ENCODE measurements at places on chromosomes 11 and 22. TPM values are rescaled to one million over a fixed set of nuclear protein-coding genes. Genes with fewer than 3 reads are reported as not detected.

BARX2 gene
- total RNA-seq: not detected

SLC16A8 gene
- total RNA-seq: not detected

ARHGAP8 gene
- 0.96 TPM for total RNA-seq

CCDC81 gene
- 0.33 TPM for total RNA-seq

TSG101 gene
- total RNA-seq: 109 TPM

AMOTL1 gene
- 8.4 TPM for total RNA-seq

PPP6R3 gene
- 60.0 TPM for total RNA-seq

C22orf42 gene
- not detected for total RNA-seq

GSTT2B gene
- total RNA-seq: 0.43 TPM

RBFOX2 gene
- total RNA-seq: 28.7 TPM

EFCAB6 gene
- total RNA-seq: 0.45 TPM

SLC1A2 gene
- 0.01 TPM for total RNA-seq

ASPHD2 gene
- total RNA-seq: 1.1 TPM

FGF3 gene
- total RNA-seq: not detected

OR52E8 gene
- total RNA-seq: not detected

ADM2 gene
- total RNA-seq: 0.64 TPM

GLB1L2 gene
- total RNA-seq: 1.4 TPM

ILK gene
- total RNA-seq: 112 TPM

BDNF gene
- 6.3 TPM for total RNA-seq

H19 gene
- 16.3 TPM for total RNA-seq

CSF2RB gene
- not detected for total RNA-seq

PDHX gene
- total RNA-seq: 27.5 TPM

CHRM1 gene
- 0.06 TPM for total RNA-seq

FDXACB1 gene
- 2.3 TPM for total RNA-seq

SPI1 gene
- total RNA-seq: not detected

OR5J2 gene
- not detected for total RNA-seq

TEX54 gene
- not detected for total RNA-seq

MMP13 gene
- not detected for total RNA-seq

SYCE3 gene
- not detected for total RNA-seq

GANAB gene
- 252 TPM for total RNA-seq

WNT7B gene
- 82.3 TPM for total RNA-seq

Data from A549 treated with GW870086 at 1 μM for 4 hours (cell line).